M059J (cell line): ENCODE measurements at places on chromosomes 4 and X.

- no peak for DNase-seq
Measured at GRCh38 chr4:123896446-123897071, 500.0 kb downstream of the SPRY1 start.

- no peak for DNase-seq
Measured at GRCh38 chrX:153310901-153311300, 10.7 kb downstream of the PNMA6F start.

DNA sequence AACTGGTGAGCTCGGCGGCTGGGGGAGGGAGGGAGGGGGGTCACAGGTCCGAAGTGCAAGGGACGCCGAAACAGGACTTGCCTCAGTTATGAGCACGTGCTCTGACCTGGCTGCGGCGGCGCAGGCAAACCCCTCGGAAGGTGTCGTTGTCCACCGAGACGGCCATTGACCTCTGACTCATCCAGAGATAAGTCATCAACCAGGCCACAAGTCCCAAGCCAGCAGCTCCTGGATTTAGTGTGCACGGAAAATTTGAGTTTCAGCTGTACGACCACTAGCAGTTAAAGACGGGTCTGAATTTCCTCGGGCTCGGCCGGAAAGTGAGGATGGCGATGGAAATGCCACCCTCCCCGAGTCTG, 674 bp downstream of the SH3D19 start:
- peak; percentile 89 for DNase-seq

DNA sequence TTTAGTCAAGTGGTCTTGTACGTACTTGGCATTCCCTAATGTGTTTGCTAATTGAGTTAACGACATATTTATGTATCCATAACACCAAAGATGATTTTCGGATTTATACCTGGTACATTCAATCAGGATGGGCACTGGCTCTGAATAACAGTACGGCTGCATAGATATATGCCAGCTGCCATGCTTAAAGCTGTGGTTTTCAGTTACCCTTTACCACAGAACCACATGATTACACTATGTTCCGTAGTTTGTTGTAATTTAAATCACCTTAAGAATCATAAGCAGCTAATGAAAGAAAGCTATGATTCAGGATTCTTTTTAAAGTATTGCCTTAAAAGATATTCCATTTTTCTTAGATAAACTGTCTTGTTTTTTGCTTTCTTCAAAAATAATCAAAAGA, 53.6 kb downstream of the FIP1L1 start:
- no peak for DNase-seq

DNA sequence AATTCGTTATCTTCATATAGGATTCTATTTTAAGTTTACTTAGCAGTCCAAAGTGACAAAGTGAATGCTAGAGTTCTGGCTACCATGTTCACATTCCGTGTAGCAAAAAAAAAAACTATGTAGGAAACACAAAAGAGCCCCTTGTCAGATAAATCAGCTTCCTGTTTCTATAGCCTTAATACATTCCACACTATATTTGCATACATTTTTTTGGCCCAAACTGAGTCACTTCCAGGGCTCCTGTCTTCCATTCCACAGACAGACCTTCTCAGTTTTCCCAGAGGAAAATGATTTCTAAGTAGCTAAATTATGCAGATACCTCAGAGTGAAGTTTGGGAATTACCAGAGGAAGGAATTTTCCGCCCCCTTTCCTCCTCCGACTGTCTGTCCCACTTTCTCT, 841.9 kb upstream of the HS3ST1 start:
- DNase-seq: no peak

DNA sequence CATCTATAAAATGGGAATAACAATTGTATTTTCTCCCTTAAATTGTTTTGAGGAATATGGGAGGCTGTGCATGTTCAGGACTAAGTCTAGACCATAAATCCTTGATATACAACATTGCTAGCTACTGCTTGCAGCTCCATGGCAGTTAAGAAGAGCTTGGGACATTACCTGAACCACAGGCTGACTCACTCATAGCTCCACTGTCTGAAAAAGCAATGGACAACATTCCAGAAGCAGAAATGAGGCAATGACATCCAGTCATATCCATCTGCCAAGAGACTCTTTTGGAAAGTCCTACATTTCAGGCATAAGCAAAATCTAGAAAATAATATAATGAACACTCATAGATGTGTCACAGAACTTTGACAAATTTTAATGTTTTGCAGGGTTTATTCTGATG, 167.3 kb upstream of the LEF1 start:
- DNase-seq: peak; percentile 73

DNA sequence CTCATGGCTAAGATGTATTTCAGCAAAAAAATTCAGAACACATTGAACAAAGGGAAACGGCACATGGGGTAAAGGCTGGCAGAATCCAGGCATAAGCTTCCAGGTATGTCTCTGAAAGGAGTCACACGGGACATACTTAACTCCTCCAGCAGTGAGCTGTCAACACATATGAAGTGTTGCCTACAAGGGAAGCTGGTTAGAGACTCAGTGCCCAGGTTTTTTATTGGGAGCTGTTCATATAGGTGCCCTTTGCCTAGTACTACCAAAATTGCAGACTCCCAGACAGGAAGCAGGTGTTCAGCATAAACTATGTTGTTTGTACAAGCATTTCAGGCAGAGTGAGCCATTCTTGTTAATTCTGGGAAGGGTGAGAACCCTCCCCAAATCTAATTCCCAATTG, 77.4 kb upstream of the PUDP start:
- no peak for DNase-seq

- DNase-seq: no peak
Measured at GRCh38 chr4:70306076-70306475, 28.7 kb upstream of the CABS1 start.

DNA sequence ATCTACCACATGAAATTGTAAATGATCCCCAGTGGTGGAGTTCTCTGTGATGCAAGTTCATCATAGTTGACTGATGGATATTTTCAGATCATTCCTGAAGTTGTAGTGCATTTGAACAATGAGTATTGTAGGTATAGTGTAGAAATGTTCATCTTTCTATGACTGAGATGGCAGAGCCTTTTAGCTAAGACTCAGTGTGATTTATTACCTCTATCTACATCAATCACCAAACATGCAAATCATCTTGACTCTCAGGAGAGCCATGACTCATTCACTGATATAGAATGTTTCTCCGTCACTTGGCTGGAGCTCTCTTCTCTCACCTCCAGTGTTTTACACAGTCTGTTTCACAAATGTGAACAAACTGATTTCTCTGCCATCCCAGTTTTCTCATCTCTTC, 392.6 kb downstream of the IL1RAPL1 start:
- peak; percentile 33 for DNase-seq

- no peak for DNase-seq
Measured at GRCh38 chrX:47133493-47133892, 11.0 kb downstream of the NDUFB11 start.
